H7 (cell line): ENCODE measurements at places on chromosomes 12 and 14. TPM values are rescaled to one million over a fixed set of nuclear protein-coding genes. Genes with fewer than 3 reads are reported as not detected.

- DNase-seq: no peak
These were observed 50.8 kb downstream of the KCNA1 start for GRCh38 chr12:4960547-4960946.

GRCh38 chr12:109253913-109254544 lies 55.1 kb downstream of the FOXN4 start:
- DNase-seq: no peak

Gene TEX52
- not detected in 2 replicates for total RNA-seq

Gene PTPRO
- 0.42 TPM in 1 of 2 replicates, not detected in the other for total RNA-seq
